Activated CD4-positive, alpha-beta memory T cell treated with anti-CD3 and anti-CD28 coated beads, Interleukin-2, amount 10 ng/mL, durations not matched to agents 7 days and 5 days (primary cell): ENCODE measurements at places on chromosomes 4 and X.

DNA sequence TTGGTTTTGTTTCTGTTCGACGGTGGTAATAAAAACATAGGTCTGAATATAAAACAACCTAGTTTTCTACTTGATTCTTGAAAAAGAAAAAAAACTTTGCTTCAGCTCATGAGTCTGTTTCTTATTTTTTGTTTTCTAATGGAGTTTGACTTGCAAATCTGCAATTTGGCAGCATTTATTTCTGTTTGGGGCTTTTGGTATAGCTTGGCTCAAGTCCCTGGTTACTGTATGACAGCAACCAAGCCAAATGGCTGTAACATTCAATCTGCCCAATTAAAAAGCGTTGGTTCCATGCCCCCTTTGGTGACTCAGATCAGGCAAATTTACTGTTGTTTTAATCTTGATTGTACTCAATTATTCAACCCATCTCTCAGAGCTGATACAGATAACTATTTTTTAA is 263.4 kb downstream of the GRIA3 start:
- DNase-seq, result no peak

GRCh38 chr4:4248885-4249203 is 821 bp upstream of the TMEM128 start:
- no peak for DNase-seq

DNA sequence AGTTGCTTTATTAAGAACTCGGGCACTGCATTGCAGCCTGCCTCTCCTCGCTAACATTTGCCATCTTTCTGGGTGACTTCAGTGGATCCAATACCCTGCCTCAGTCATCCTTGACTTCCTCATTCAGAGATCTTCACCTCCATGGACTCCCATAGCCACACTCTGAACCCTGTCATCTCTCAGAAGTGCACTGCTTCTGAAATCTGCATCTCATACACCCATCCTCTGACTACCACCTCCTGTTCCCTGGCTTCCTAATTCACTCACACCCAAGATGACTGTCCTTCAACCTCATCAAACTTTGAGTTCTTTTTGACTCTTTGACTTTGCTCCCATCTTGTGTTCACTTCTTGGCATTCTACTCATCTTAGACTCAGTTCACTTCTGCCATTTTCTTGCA is 25.3 kb upstream of the CYBB start:
- DNase-seq, result no peak

- no peak for DNase-seq
Observed at GRCh38 chr4:153564630-153565525, 98.7 kb downstream of the TMEM131L start.

- DNase-seq, result no peak
Observed at GRCh38 chr4:168374772-168375523, 56.4 kb upstream of the DDX60 start.

GRCh38 chrX:37420756-37421155 is 71.6 kb downstream of the PRRG1 start:
- DNase-seq, result no peak

DNA sequence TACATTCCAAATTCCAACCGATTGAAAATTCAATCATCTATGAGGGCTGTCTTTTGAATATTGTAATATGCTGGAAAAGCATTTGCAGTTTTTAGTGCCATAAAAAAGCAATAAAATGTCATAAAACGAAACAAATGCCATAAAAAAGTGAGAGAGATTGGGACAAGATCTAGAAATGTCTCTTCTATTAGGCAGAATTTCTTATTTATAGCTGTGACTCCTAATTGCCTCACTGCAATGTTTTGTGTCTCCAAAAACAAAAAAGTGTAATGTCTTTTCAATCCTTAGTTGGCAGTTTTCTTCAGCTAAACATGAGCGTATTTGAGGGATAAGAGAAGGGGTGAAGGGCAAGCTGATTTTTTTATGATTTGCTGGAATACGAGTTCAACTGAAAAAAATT is 153.9 kb downstream of the NAF1 start:
- no peak for DNase-seq

- DNase-seq, result no peak
Observed at GRCh38 chr4:84927428-84927827, 39.1 kb downstream of the WDFY3 start.
